A549 treated with Hydrocortisone at 1 μM for 4 hours (cell line): ENCODE measurements at places on chromosomes 6 and 20. TPM values are rescaled to one million over a fixed set of nuclear protein-coding genes. Genes with fewer than 3 reads are reported as not detected.

Gene BMP2
- total RNA-seq: 0.30 to 0.43 TPM (median 0.32 TPM) in 5 replicates

Gene MYBL2
- 76.0 to 80.6 TPM (median 80.0 TPM) in 5 replicates for total RNA-seq

Gene CNBD2
- total RNA-seq: 6.1 to 7.0 TPM (median 6.3 TPM) in 5 replicates

Gene L3MBTL1
- 0.55 to 1.5 TPM (median 1.3 TPM) in 5 replicates for total RNA-seq

Gene LBP
- 0.81 to 1.6 TPM (median 1.3 TPM) in 5 replicates for total RNA-seq

Gene ASIP
- not detected in 5 replicates for total RNA-seq
